NAMALWA (cell line): ENCODE measurements at places on chromosomes 2 and 18.

DNA sequence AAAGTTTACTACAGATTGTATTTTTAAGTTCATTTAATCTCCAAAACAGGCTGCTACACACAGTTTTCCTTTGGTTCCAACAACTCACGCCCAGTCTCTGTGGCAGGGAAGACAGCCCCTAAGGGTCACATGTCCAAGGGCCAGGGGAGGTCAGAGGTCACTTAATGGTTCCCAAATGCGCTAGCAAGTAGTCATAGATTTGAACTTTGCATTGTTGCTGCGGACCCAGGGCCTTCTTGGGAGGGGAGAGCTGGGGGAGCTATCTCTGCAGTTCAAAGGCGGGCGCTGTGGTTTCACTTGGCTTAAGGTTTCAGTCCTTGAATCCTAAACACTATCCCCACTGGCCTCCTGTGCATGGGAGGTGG lies 74.8 kb upstream of the ZNF532 start:
- DNase-seq = no peak

GRCh38 chr2:12965540-12966269 lies 249.0 kb downstream of the TRIB2 start:
- DNase-seq = no peak

DNA sequence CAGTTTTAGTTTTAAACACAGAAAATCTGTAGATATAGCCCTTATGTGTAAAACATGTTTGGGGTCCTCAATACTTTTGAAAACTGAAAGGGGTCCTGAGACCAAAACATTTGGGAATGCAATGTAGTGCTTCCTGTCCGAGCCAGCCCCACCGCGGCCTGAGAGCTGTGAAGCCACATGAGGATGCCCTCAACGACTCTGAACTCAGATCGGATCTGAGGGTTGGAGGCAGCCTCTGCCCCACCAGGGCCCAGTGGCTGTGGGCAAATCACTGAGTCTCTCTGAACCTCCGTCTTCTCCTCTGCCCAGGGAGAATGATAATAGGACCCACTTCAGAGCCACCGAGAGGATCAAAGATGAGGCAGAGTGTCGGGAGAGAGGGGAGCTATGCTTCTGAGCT lies 33.4 kb upstream of the HPCAL1 start:
- DNase-seq = no peak

DNA sequence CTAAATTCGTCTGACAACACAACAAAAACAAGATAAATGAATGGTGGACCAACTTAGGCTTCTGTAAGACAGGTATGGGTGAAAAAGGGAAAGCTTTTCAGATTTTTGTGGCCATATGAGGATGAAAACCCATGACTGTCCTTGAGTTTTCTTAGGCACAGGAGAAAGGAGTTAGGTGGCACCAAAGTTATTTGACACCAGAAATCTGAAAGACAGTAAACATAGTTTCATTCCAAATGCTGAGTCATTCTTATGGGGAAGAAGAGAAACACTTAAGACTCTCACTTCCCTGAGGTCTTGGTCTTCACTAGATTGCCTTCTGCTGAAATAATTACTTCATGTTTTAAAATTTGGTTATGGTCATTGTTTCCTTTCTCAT lies 5.2 kb upstream of the GPD2 start:
- no peak for DNase-seq

GRCh38 chr2:192741889-192742288 lies 547.2 kb upstream of the TMEFF2 start:
- DNase-seq = no peak

DNA sequence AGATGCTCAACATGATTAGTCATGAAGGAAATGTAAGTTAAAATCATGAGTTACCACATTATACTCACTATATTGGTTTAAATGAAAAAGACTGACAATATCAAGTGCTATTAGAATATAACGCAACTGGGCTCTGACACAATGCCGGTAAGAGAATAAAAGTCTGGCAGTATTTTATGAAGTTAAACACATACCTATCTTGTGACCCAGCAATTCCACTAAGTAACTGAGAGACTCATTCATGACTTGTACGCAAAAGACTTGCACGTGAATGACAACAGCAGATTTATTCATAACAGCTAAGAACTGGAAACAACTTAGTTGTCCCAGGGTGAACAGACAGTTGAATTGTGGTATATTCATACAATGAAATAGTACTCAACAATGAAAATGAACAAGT lies 342.1 kb downstream of the SLC4A3 start:
- no peak for DNase-seq

GRCh38 chr2:102033031-102033749 lies 41.4 kb downstream of the IL1R2 start:
- peak; percentile 21 for DNase-seq

DNA sequence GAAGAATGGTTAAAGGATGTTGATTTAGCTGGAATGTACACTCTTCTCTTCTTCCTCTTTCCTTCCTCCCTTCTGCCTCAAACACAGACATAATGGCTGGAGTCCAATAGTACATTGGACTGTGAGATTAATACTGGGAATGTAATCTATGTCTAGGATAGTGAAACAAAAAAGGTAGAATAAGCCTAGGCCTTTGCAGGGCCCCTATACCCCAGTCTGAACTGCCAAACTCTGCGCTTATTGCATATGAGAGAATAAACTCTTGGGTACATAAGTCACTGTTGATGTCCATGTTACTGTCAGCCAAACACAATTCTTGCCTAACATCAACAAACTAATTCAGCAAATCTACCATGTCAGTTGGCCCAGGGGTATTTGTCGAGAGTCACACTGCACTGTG lies 29.7 kb upstream of the CCDC150 start:
- DNase-seq = no peak

GRCh38 chr2:30252723-30253701 lies 21.7 kb downstream of the LBH start:
- DNase-seq = no peak

GRCh38 chr18:63378919-63379638 lies 12.1 kb upstream of the KDSR start:
- no peak for DNase-seq

DNA sequence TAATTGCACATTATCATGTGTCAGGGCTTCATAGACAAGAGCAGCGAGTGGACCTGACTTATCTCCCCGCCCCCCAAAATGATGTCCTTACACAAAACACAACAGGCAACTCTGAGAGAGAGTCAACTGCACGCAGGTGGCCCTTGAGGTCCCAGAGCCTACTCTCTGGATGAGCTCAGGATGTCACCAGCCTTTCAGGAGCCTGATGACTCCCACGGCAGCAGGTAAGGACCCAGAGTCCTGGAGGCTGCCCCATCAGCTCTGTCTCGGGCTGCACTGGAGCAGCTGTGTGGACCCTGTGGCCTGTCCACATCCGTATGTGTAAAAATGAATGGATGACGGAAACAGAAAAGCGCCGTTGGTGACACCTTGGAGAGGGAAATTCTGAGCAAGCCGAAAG lies 130.9 kb downstream of the HDAC4 start:
- DNase-seq = no peak

DNA sequence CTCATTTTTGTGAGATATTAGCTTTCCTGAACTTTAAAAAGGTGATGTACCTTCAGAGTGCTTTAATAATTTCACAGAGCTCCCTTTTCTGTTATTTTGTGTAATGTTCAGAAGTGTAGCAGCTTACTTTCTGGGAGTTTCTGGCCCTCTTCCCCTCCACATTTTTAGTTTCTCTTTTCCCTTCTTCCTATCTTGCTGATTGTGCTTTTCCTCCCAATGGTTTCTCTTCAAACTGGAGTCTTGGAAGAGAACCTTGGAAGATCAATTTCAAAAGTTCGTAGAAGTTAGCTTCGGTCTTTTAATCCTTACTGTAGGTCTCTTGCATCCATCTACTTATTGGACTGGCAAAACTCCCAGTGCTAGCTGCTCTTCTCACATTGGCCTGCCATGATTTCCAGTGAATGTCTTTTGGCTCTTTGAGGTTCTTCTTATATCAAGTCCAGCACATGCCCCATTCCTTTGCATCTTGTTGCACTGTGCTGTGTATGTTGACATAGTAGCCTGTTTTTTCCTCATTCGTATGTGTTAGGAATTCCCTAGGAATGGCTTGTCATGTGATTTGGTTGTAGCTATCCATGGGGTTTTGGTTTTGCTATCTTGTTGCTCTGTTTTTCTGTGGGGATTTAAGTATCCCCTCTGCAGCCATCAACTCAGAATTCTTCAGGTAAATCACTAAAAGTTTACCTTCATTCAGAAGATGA lies 7.8 kb downstream of the CCNT2 start:
- DNase-seq = no peak

DNA sequence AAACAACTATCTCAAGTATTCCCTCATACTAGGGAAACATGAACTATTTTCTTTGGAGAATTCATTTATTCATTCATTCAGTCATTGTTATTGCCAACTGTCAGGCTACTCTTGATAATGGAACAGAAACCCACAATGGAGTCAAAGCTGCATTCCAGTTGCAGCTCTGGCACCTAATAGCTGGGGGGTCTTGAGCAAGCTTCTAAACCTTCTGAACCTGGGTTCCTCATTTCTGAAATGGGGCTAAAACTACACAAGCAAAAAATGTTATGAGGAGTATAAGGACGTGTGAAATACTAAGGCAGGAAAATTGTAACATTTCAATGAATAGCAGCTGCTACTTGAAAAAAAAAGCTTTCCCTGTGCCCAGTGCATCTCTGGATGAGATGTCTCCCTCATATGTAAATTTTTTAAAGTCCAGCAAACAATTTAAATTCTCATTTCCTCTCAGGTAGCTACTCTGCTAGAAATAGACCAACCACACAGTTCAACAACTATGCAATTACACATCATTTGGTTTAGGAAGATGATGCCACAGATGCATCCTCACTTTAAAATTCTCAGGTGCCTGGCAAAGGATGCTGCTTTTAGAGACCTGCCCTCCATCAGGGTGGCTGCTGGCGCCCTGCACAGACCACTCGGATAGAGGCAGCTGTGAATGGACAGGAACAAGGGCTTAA lies 38.5 kb downstream of the SPRED2 start:
- peak; percentile 45 for DNase-seq

DNA sequence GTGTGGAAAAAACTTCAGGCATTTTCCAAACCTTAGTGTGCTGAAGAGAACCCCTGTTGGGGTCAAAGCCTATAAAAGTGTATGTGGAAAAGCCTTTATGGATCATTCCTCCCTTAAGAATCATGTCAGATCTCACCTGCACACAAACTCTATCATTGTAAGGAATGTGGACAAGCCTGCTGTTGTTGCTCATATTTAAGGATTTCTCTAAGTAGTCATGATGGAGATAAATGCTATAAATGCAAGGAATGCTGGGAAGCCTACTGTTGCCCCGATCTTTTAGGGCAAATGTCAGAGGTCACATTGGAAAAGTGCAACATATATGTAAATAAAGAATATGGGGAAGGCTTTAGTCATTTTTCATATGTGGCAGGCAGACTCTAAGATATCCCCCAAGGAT lies 129.5 kb downstream of the ICOS start:
- DNase-seq = no peak

DNA sequence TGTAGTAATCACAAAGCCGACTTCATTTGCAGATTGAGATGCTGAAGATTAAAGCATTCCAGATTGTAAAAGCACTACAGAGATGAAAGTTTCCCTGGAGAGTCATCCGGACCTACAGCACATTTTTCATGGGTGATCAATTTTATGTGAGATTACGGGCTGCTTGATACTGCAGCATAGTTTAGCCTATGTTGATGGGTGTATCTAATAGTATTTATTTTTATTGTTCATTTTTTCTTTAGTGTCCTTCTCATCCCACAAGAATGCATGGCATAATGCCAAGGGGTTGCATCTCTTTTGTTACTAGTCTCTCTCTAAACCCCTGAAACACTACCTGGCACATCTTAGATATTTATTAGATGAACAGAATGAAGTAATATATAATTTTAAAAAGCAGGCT lies 240.4 kb downstream of the MBD2 start:
- no peak for DNase-seq

DNA sequence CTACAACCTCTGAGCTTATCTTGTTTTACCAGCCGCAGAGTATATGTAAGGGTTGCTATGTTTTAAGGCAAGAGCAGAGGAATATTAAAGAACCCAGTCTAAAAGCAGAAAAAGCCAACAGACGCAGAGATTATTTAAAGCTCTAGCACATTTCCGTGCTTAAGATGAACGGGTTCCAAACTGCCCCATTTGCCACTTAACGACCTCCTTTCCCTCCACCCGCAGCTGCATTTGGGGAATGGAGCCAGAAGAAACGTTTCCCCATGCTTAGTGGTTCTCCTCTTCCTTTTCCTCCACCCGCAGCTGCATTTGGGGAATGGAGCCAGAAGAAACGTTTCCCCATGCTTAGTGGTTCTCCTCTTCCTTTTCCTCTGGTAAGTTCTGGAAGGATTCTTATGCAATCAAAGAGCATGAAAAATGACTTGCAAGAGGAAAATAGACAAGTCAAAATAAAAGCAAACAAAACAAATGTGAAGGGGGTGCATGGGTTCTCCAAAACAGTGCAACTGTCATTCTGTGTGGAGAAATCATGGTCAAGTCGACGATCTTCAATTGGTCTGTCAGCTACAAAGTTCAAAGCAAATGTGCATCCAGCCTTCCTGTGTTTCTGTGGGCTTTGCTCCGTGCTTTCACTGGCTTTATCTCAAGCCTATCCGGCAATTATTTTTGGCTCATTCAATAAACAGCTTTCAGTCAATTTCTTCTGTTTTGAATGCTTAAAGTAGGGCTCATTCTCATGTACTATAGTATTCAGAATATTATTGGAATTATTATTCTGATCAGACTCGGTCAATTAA lies 57.8 kb downstream of the DIPK1C start:
- DNase-seq = no peak

DNA sequence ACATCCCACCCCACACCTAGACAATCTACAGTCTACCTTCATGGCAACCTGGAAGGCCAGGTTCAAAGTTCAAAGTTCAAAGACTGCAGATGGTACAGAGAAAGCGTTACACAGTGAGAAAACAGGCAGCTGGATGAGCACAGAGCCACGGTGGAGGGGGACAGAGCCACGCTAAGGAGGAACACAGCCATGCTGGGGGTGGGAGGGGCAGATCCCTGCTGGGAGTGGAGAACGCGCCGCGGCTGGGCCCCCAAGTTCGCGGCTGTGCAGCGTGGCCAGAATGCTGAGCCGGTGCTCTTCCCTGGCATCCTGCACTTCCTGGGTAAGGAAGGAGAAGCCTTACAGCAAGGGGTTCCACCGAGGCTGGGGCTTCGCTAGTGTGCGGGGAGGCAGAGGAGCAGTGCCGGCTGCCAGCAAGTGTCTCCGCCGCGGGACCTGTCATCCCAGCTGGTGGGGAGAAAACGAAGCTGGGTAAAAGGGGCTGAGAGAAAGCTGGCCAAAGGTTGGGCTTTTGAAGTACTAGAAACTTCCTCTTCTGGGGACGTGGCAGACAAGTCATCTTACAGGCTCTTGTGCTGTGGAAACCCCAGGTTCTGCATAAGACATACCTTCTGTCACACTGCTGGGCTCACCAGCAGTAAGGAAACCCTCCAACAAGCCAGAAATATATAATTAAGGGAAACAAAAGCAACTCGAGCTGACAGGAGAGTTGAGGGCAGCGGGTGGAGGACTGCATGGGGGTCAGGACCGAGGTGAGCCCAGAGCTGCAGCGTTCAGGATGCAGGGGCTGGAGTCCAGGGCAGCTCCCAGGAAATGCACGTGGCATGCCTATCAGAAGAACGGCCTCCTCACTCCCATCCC lies 115.5 kb downstream of the HDAC4 start:
- no peak for DNase-seq

GRCh38 chr2:1847846-1848598 lies 103.7 kb upstream of the PXDN start:
- no peak for DNase-seq

GRCh38 chr2:193523662-193524061 lies 1328.9 kb upstream of the TMEFF2 start:
- DNase-seq = no peak

- no peak for DNase-seq
Measured at GRCh38 chr2:37020887-37021796, 54.8 kb upstream of the STRN start.
